ENCODE measurements at places on chromosomes 16 and 17.
A peak's percentile ranks its signal among the peaks of the same experiment; 100 is the strongest.

- no peak for DNase-seq
These were observed 238.7 kb downstream of the GSG1L start for GRCh38 chr16:27824786-27825185.

GRCh38 chr16:4936991-4937781 lies at the start of gene PPL:
Gene PPL (minus strand): TSS chr16:4937148. CDS start chr16:4937045, 103 bp downstream.
- DNase-seq, result peak; percentile 37

DNA sequence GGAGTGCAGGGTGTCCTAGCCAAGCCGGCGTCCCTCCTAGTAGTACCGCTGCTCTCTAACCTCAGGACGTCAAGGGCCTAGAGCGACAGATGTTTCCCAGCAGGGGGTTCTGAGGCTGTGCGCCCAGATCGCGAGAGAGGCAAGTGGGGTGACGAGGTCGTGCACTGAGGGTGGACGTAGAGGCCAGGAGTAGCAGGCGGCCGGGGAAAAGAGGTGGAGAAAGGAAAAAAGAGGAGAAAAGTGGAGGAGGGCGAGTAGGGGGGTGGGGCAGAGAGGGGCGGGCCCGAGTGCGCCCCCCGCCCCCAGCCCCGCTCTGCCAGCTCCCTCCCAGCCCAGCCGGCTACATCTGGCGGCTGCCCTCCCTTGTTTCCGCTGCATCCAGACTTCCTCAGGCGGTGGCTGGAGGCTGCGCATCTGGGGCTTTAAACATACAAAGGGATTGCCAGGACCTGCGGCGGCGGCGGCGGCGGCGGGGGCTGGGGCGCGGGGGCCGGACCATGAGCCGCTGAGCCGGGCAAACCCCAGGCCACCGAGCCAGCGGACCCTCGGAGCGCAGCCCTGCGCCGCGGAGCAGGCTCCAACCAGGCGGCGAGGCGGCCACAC lies at the start of gene MMP2:
MMP2 (plus strand) TSS at position 372 of the 603 bp plus-strand sequence. CDS start 282 bp downstream, outside the sequence.
- DNase-seq, result peak; percentile 82

- no peak for DNase-seq
These were observed 426.7 kb upstream of the CDH8 start for GRCh38 chr16:62462971-62463370.

DNA sequence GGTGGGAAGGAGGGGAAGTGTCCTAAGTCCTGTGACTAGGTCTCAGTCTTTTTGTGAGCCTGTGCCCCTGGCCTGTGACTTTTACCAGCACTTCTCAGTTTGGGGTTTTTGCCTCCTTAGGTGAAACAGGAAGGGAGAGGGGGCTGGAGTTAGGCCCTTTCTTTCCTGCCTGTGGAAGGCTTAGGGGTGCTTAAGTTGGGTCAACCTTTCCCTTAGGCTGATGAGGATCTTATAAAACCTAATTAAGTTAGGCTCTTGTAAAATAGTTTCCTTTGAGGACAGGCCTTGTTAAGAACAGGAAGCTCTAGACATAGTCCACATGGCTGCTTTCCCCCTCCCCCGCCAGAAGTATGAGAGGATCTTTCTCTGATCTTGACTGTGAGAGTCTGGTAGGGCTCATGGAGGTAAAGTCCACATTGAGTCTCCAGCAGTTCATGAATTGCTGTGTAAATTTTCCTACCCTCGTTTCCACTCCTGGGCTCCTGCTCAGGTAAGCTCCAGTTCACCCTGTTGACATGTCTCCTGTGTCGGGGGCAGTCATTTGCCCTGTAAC lies 17.0 kb upstream of the DNASE1 start:
- DNase-seq, result no peak

- DNase-seq, result no peak
These were observed 1.9 kb upstream of the MLX start for GRCh38 chr17:42564815-42565522.

- DNase-seq, result no peak
These were observed 108.0 kb downstream of the CCDC182 start for GRCh38 chr17:57636985-57637665.

- no peak for DNase-seq
These were observed 239.5 kb downstream of the C16orf95 start for GRCh38 chr16:87077750-87078127.

GRCh38 chr17:46264456-46265198 lies 30.3 kb upstream of the LRRC37A start:
- DNase-seq, result no peak

DNA sequence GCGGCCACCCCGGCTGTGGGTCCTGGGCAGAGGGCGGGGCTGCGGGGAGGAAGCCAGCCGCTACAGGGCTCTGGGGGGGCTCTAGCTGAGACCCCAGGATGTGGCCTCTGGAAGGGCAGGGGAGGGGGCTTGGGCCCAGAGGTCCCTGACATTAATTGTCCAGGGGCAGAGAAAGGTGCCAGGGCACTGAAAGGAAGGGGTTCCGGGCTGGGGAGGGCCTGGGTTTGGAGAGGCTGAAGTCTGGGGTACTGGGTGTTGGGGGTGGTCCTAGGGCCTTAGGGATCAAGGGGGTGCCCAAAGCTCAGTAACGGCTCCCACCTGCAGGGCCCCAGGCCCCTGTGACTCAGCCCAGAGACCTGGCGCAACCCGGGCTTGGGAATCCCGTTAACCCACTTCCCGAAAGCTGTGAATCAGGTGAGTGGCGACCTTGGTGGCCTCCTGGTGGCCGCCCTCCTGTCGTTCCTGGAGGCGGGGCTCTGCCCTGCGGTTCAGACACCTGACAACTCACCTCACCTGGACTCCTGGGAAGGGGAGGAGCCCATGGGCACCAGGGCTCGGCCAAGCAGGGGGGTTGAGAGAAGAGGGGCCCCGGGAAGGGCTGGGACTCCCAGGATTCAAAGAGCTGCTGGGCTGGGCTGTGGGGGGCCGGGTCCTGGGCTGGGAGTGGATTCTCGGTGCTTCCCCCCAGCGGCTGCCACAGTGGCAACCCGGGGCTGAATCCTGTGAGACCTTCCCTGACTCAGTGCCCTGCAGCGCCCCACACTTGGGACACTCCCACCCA lies 465 bp upstream of the PRSS22 start:
- DNase-seq, result no peak

DNA sequence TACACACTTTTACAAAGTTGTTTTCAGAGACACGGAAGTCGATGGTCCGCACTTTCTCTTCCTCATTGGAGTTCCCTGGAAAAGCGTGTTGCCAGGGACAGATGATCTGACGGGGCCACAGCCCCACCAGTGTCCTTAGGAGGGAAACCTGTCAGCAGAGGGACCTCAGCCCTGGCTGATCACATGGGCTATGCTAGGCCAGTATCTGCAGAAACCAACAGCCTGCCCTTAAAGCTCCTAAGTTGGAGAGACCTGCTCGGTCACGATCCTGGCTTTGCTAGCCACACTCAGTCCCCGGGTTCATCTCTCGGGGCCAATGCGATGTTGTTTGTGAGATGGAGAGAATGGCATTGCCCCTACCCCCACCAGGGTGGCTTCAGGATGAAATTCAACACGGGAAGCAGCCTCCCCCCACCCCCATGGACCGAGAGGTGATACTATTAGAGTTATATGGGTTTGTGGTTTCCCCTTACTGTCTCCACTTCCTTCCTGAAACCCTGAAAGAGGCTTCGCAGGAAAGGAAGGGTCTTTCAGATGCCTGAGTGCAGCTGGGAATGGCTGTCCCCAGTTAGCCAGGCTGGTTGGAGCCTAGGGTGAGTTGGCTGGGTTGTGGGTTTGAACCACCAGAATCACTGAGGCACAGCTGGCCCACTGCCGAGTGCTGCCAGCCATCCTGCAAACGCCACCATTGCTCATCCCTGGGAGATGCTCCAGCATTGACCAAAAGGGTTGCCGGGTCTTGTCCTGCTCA lies 16.6 kb downstream of the RMI2 start:
- DNase-seq, result no peak

- no peak for DNase-seq
These were observed 17.5 kb upstream of the MTMR4 start for GRCh38 chr17:58531661-58532554.

DNA sequence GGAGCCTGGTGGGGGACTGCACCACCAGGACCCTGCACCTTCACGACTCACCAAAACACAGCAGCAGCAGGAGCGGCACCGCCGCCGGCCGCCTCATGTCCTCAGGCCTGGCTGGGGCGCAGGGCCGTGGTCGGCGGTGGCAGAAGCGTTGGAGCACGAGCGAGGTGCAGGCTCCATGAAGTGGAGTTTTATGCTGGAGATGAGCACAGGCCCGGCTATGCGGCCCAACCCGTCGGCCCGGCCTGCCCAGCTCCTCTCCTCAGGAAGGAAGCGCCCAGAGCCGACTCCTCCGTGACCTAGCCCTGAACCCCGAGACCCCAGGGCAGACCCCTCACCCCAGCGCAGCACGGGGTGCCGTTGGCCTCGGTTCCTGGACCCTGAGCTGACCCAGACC lies at the start of gene PRSS27:
PRSS27 (minus strand) TSS at position 161 of the 394 bp plus-strand sequence; CDS start at position 97, 64 bp downstream.
- no peak for DNase-seq

GRCh38 chr17:63571632-63572310 lies 21.5 kb downstream of the DCAF7 start:
- DNase-seq, result no peak

GRCh38 chr16:88378401-88378800 lies 4.4 kb upstream of the ZNF469 start:
- no peak for DNase-seq

DNA sequence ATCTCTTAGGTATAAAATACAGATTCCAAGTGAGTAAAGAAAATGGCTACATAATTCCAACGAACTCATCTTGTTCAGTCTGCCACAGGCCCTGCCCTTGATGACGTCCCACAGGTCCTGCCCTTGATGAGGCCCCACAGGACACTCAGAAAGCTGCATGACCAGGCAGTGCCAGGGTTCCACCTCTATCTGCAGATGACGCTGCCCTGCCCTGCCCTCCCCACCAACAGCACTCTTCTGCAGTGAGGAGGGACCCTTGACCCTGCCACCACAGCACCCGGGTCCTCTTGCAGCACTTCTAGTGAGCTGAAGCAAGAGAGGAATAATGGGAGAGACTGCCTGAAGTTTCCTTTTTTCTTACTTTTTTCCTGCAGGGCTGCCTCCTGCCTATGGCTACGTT lies 118.4 kb downstream of the VPS53 start:
- no peak for DNase-seq

- no peak for DNase-seq
These were observed 35.0 kb downstream of the CNGB1 start for GRCh38 chr16:57935904-57936303.

DNA sequence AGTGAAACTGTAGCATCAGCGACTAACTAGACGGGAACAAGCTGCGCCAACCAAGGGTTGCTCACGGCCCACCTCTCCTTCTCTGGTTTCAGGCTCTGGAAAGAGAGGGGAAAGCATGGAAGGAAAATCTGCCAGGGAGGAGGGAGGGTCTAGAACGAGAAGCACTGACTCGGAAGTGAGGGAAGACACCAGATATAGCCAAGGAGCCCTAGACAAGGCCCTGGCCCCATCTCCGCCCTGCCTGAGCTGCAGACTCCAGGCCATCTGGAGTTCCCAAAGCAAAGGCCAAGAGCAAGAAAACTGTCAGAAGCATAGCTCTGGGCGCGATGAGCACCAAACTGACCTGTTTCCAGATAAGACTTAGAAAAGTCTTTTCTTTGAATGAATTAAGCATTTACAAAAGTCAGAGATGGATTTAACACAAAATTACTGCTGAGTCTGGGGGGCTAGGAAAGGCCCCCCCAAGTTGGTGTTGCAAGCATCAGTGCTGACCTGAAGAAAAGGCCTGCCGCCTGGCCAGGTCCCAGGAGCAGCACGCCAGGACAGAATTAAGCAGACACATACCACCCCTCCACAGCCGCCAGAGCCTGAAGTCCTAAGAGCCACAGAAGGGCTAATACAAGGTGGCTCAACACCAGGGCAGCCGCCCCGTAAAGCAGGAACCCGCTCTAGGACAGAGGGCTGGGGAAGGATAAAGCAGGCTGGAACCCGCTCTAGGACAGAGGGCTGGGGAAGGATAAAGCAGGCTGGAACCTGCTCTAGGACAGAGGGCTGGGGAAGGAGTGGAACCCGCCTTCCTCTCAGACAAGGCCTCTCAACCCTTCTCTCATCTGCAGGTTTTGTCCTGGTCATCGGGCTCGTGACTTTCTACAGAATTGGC lies 20.7 kb downstream of the TMEM204 start:
- DNase-seq, result no peak

- no peak for DNase-seq
These were observed at the start of gene ACAP1 for GRCh38 chr17:7336240-7337175. Gene ACAP1 (plus strand): TSS chr17:7336529. CDS start chr17:7336735, 206 bp downstream.

DNA sequence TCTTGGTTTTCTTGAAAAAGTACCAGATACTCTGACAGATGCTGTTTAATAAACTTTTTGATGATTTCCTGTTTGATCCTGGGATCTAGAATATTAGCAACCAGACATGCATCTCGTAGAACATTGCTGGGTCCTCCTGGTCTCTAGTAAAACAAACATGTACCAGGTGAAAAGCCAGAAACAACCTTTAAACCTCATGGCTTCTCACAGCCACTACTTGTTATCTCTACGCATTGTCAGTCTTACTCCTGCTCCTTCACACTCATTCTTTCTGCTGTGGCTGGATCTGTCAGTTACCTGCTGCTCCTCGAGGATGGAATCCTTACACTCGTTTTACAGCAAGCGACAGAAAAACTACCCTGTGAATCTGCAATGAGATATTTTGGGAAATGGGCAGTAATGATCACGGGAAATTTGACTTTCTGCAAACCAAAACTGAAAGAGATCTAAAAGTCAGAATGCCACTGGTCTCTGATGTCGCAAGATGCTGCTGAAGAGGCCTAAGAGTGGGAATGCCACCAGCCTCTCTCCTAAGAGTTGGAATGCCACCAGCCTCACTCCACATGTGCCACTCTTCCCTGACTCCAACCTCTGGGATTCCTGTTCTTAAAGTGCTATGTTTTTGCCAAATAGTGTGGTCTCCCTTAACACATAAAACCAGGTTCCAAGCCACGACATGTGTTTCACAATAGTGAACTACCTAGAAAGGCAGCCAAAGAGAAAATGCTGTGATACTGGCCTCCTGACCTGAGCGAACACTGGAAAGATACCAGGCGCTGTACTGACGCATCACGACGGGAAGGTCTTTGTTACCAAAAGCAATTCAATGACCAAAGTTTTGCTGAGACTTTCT lies 86.3 kb downstream of the VPS53 start:
- no peak for DNase-seq

- no peak for DNase-seq
These were observed 83.5 kb downstream of the ADCY9 start for GRCh38 chr16:4032768-4033167.

GRCh38 chr17:79931817-79932309 lies 92.6 kb upstream of the CBX4 start:
- no peak for DNase-seq

- DNase-seq, result peak; percentile 50
These were observed 54.3 kb upstream of the CDC42EP4 start for GRCh38 chr17:73365906-73366623.

DNA sequence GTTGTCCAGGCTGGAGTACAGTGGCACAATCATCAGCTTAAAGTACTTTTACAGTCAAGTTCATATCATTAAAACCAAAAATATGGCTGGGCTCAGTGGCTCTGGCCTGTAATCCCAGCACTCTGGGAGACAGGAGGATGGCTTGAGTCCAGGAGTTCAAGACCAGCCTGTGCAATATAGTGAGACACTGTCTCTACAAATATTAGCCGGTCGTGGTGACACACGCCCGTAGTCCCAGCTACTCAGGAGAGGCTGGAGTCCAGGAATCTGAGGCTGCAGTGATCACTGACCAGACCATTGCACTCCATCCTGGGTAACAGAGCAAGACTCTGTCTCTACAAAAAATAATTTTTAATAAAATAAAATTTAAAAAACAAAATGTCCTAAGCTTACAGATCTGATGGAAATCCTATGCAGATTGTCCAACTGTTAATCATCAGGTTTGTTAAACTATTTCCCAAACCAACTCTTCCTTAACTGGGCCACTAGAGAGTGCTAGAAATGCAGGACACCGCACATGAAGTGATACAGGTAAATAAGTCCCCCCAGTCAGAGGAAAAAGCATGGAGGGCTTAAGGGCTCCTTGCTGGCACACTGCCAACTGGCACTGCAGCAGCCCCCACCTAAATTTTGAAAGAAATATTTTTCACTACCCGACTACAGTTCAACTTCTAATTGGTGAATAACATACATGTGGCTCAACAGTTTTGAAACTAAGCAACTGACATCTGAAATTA lies 2.8 kb downstream of the USP22 start:
- no peak for DNase-seq

Measured in tibial nerve (tissue), 4 donors.